ENCODE measurements at places on chromosomes 5 and 9. TPM values are rescaled to one million over a fixed set of nuclear protein-coding genes. Genes with fewer than 3 reads are reported as not detected.

FNBP1 gene
- total RNA-seq, result 34.5 TPM

CCL21 gene
- total RNA-seq, result 473 TPM

PCA3 gene
- total RNA-seq, result not detected

PDZD2 gene
- 33.5 TPM for total RNA-seq

EDIL3 gene
- 66.0 TPM for total RNA-seq

CORO2A gene
- 16.5 TPM for total RNA-seq

PCDHB3 gene
- 3.0 TPM for total RNA-seq

SUSD3 gene
- total RNA-seq, result 6.4 TPM

PFN3 gene
- not detected for total RNA-seq

GABRA6 gene
- not detected for total RNA-seq

LHX3 gene
- total RNA-seq, result not detected

SPINK4 gene
- not detected for total RNA-seq

PPP3R2 gene
- not detected for total RNA-seq

IL4 gene
- not detected for total RNA-seq

RAD1 gene
- 45.7 TPM for total RNA-seq

ADAMTS16 gene
- total RNA-seq, result 0.97 TPM

PCDHB15 gene
- 3.2 TPM for total RNA-seq

GABRA1 gene
- 0.20 TPM for total RNA-seq

AKNA gene
- 79.5 TPM for total RNA-seq

LHX2 gene
- 0.31 TPM for total RNA-seq

ACOT12 gene
- total RNA-seq, result not detected

N4BP3 gene
- total RNA-seq, result 11.4 TPM

ARID3C gene
- not detected for total RNA-seq

PLPPR1 gene
- total RNA-seq, result 5.9 TPM

TRIM41 gene
- total RNA-seq, result 38.6 TPM

ARL14EPL gene
- total RNA-seq, result not detected

CTSV gene
- total RNA-seq, result 1.8 TPM

OR13J1 gene
- total RNA-seq, result not detected

AGXT2 gene
- not detected for total RNA-seq

TEX48 gene
- total RNA-seq, result not detected

NXNL2 gene
- total RNA-seq, result 0.91 TPM

IL3 gene
- total RNA-seq, result not detected

PCDHB5 gene
- 4.8 TPM for total RNA-seq

SLC34A3 gene
- not detected for total RNA-seq

RFESD gene
- total RNA-seq, result 3.8 TPM

TRIP13 gene
- 6.2 TPM for total RNA-seq

TAF11L11 gene
- total RNA-seq, result not detected

TNC gene
- 242 TPM for total RNA-seq

PLEKHG4B gene
- 4.0 TPM for total RNA-seq

POU5F2 gene
- total RNA-seq, result 8.6 TPM

TAF11L5 gene
- not detected for total RNA-seq

NNT gene
- 96.9 TPM for total RNA-seq

GLDC gene
- total RNA-seq, result 1.5 TPM

NIPBL gene
- 124 TPM for total RNA-seq

SEMA5A gene
- 23.4 TPM for total RNA-seq

ACTBL2 gene
- total RNA-seq, result 0.09 TPM

HK3 gene
- 9.2 TPM for total RNA-seq

NRG2 gene
- 3.0 TPM for total RNA-seq

ERCC8 gene
- 11.3 TPM for total RNA-seq

IFNB1 gene
- total RNA-seq, result not detected

TMEM252 gene
- total RNA-seq, result not detected

ITK gene
- total RNA-seq, result 3.4 TPM

UGT3A2 gene
- total RNA-seq, result 0.12 TPM

HEMGN gene
- 21.6 TPM for total RNA-seq

PLPP6 gene
- 6.9 TPM for total RNA-seq

NDST1 gene
- total RNA-seq, result 71.6 TPM

PCDHGA8 gene
- 1.9 TPM for total RNA-seq

ADAMTS2 gene
- total RNA-seq, result 45.5 TPM

Measured in lung (tissue), 17 donors.